ENCODE measurements at places on chromosomes 2 and 18.

GRCh38 chr2:229715895-229716507 lies 1.6 kb upstream of the DNER start:
- no peak for DNase-seq

DNA sequence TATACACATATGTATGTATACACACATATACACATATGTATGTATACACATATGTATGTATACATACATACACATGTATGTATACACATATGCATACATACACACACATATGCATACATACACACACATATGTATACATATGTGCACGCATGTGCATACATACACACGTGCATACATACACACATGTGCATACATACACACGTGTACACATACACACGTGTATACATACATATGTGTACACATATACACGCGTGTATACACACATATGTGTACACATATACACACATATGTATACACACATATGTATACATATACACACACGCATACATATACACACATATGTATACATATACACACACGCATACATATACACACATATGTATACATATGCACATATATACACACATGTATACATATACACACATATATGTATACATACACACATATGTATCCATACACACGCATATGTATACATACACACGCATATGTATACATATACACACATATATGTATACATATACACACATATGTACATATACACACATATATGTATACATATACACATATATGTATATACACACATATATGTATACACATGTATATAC lies 21.5 kb downstream of the NABP1 start:
- DNase-seq, result no peak

- no peak for DNase-seq
These were observed 20.8 kb downstream of the PTPN18 start for GRCh38 chr2:130376433-130377293.

GRCh38 chr2:190781604-190782198 lies 98.9 kb upstream of the GLS start:
- DNase-seq, result no peak

GRCh38 chr2:237694415-237695194 lies 67.2 kb downstream of the LRRFIP1 start:
- no peak for DNase-seq

- DNase-seq, result no peak
These were observed 151.8 kb downstream of the MBP start for GRCh38 chr18:76980663-76981395.
